Dermis microvascular lymphatic vessel endothelial cell (primary cell): ENCODE measurements at places on chromosomes 5 and 9. TPM values are rescaled to one million over a fixed set of nuclear protein-coding genes. Genes with fewer than 3 reads are reported as not detected.

- no peak for DNase-seq
Observed at GRCh38 chr9:97502222-97502983, 937 bp downstream of the TMOD1 start.

DNA sequence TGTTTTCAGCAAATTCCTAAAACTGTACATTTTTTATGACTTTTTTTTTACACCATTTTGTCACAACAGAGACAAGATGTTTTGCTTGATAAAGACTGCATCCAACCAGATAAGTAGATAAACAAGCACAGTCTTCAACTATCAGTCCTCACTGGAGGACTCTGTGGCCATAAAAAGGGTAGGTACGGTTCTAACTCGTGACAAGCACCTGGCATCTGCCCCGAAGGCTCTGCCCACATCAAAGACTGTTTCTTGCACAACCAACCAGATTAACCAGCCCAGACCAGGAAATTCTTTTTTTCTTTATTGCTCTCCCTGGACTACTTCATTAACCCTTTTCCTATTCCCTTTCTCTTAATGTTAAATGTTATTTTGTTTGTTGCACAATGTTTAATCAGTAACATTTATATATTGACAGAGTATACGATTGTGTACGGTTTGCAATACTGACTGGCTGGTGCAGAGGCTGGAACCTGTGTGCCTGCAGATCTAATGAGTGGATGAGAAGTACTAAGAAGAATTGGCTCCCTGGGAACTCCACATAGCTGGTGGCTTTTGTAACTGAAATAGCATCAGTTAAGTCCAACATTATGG, 74.1 kb downstream of the SERINC5 start:
- DNase-seq: no peak

DNA sequence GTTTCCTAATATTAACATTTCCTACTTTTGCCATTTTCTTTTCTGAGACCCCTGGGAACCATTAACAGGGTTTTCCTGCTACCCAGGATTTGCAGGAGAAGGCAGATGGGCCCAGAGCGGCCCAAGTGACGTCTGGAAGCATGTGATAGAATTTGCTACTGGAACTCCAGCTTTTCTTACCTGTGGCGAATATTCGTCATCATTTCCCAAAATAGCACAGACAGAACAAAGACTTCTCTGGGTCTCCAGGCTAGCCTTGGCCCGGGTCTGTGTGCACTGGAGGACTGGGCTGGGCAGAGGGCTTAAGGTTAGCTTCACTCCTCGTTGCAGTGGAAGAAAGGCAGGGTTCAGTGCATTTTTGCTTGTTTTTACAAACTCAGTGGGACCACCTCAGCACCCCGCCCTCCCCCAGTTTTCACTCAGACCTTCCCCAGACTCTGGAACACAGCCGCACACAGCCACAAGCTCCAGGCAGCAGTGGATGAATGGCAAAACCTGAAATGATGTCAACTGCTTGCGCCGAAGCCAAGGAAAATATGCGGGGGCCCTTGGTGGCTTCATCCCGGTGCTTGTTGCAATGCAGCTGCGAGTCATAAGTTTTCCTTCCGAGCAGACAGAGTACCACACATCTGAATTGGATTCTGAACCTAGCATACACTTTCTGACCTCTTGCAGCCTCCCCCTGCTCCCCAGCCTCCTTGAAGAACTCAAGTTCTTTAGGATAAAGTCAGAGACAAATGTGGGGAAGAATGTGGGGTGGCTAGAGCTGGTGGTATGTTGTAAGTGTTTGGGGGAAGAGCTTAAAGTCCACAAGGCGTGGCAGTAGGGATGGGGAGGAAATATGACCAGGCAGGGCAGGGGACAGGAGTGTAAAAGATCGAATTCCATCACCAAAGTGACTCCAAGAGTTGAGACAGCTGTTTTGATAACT, 586.0 kb downstream of the CCDC171 start:
- no peak for DNase-seq

NTRK2 gene
- total RNA-seq: under 0.01 TPM in 1 of 2 replicates, not detected in the other

GRCh38 chr5:117872798-117873368, 1115.5 kb downstream of the DTWD2 start:
- DNase-seq: no peak

KIF24 gene
- total RNA-seq: 1.6 and 2.1 TPM in 2 replicates

DNA sequence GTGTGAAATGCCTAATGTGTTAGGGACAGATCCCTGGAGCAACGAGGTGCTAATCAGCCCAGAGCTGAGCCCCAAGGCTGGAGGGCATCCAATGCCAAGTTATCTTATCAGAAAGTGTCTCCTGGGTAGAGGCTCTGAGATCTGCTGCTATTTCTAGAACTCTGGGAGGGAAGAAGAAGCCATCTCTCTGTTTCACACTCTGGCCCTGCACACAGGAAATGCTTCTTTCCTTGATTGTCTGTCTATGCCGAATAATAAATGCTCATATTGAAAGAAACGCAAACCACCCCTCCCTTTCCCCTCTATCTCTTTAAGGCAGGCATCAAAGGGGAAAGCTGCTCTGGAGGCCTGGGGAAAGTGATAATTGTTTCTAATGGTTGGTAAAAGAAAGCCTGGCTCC, 166.7 kb downstream of the PAPPA start:
- DNase-seq: no peak
